GM12892 (cell line): ENCODE measurements at places on chromosomes 2 and 18.

DNA sequence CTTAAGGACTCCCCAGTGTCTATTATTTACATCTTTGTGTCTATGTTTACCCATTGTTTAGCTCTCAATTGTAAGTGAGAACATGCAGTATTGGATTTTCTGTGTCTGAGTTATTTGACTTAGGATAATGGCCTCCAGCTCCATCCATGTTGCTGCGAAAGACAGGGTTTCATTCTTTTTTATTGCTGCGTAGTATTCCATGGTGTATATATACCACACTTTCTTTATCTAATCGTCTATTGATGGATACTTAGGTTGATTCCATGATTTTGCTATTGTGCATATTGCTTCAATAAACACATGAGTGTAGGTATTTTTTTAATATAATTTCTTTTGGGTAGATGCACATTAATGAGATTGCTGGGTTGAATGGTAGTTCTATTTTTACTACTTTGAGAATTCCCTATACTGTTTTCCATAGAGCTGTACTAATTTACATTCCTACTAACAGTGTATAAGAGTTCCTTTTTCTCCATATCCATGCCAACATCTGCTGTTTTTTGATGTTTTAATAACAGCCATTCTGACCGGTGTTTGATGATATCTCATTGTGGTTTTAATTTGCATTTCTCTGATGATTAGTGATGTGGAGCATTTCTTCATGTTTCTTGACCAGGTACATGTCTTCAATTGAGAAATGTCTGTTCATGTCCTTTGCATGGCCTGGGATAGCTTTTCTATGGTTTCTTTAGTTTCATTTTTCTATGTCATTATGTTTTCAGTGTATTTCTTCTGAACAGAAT lies 21.8 kb downstream of the MTCL1 start:
- DNase-seq = no peak

DNA sequence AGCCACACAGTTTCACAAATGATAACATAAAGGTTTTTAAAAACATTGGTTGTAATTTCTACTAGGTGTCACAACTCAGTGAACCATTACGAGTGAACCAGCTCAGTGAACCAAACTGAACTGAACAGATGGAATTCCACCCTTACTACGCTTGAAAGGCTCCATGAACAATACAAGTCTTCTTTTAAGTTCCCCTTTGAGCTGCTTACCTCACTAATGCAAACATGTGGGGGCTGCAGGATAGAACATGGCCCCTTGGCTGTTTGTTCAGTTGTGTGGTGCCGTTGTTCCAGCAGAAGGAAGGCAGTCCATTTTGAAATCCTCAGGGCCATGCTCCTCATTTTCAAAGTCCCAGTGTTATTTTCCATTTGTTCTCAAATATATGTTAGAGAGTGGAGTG lies 30.7 kb upstream of the KLHL14 start:
- DNase-seq = no peak

DNA sequence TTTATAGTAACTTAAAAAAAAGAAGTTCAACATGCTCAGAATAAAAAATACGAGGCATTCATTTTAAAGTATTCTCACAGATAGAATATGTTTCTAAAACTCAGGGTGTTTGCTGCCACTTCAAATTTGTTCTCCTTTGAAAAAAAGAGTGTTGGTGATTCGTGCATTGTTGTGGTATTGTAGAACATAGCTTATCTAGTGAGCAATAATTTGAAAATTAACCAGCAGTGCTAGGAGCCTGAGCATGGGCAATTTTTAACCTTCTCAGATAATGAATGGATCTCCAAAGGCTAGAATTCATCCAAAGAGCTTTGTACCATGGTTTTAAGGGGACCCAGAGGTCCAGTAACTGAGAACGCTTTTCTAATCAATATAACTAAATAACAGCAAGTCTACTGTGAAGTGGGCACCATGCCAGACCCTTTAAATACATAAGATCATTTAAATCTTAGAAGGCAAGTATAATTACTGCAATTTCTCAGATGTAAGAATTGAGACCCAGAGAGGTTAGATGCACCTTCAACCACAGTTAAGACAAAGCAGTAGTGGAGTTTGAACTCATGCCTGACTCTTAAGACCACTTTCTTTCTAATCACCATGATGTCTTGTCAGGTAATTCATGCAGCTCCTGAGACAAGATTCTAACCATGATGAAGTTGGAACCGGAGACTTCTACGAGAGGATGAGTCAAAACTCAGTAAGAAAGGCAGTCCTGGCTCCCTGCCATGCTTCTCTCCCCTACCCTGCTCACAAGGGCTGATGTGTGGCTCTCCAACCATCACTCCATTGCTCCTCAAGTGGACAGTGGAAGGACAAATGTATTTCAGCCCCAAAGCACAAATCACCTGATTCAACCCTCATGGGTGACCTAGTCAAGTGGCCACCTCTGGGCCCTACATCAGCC lies 3.4 kb downstream of the CYRIA start:
- DNase-seq = no peak

DNA sequence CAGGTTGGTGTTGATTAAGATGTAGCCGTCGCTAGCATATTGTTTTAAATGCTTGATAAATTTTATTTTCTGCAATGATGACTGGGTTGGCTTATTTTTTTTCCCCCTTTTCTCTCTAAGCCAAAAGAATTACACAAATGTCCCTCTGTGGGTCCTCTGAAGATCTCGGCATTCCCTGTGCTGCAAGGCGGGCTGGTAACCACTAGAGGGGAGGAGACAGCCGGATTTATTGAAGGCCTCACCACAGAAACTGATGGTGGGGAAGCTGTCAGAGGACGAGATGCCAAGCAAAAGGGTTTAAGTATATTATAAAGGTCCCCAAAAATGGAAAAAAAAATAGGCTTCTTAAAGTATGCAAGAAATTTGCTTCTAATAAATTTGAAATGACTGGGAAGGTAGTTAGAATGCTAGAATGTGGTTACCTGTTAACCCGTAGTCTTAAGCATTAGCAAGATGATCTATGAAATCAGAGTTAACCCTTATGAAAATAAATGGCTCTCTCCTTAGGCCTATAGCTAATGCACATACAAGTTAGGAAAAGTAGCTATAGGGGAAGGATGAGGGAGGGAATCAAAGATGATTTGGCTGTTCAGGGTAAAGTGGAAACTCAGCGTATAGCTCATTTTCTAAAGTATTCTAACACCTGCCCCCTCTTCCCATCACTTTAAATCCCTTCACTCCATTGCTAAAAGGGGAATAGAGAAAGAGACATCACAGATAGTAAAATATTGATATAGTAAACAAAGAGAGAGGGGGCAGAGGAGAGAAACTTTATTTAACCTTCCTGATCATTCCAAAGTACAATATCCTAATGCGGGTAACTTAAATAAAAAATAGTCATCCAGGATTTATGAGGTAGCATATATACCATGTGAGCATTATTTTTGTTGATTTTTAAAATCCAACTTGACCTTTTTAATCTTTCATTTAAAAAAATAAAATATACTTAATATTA lies 894.5 kb upstream of the POU3F3 start:
- DNase-seq = no peak

GRCh38 chr2:20103530-20103929 lies 52.1 kb upstream of the LAPTM4A start:
- DNase-seq = no peak

- DNase-seq = no peak
Measured at GRCh38 chr2:238791354-238791753, 56.5 kb upstream of the TWIST2 start.

GRCh38 chr18:76374330-76375281 lies 120.4 kb downstream of the ZNF516 start:
- no peak for DNase-seq

DNA sequence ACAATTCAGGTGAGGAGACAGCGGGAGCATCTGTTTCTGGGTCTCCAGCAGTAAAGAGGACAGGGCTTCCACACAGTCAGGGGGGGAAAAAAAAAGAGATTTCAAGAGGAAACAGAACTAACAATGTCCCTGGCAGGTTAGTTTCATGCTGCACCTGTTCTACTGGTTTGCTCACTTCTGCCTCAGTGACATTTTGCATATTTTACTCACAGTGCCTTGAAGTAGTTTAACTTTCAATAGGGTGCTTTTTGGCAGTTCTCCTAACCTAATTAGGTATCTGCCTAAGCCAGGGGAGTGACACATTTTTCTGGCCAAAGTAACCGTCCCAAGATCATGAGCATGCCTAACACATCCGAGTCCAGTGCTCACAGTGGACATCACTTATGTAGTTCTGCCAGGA lies 109.0 kb upstream of the ALK start:
- DNase-seq = no peak

DNA sequence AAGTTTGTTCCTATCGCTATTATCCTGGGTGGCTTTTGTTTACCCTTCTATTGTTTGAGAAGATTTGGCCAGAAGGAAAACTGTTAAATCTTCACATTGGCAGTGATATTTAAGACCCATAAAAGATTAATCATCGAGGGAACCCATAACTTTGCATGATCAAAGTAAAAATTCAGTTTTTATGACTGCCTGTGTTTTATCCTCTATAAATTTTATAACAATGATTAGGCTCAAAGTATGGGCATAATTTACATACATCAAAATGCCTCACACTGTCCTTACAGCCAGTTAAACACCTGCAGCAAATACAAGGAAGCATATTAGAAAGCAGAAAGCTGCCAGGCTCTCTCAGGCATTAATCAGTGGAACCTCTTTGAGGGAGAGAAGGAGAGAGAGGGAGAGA lies 289.1 kb downstream of the ICOS start:
- no peak for DNase-seq

DNA sequence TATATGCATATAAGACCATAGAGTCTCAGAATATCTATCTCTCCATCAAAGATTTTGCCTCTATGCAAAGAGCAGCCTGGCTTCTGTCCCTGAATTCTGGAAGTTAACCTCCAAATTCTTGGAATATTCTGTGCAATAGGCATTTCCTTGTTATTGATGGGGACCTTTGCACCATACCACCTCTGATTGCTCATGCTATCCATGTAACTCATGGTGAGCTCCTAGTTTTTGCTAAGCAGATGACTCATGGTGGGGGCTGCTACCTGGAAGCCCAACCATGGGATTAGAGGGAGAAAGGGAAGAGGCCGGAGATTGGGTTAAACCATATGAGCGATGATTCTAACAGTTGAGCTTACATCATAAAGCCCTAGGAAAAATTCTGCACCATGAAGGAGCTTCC lies 310.2 kb upstream of the FIGN start:
- no peak for DNase-seq
